CD4-positive, alpha-beta memory T cell (primary cell): ENCODE measurements at places on chromosomes 5 and 9. TPM values are rescaled to one million over a fixed set of nuclear protein-coding genes. Genes with fewer than 3 reads are reported as not detected.

The RALGDS gene
- 131 TPM for total RNA-seq

The TRIM36 gene
- total RNA-seq: not detected

The SPATA31C2 gene
- total RNA-seq: not detected

The TRIP13 gene
- 0.69 TPM for total RNA-seq

GRCh38 chr9:1460143-1460769 is 410.1 kb downstream of the DMRT2 start:
- peak; percentile 1 for DNase-seq

GRCh38 chr5:123080215-123080614 is 8.8 kb upstream of the PRDM6 start:
- no peak for DNase-seq

DNA sequence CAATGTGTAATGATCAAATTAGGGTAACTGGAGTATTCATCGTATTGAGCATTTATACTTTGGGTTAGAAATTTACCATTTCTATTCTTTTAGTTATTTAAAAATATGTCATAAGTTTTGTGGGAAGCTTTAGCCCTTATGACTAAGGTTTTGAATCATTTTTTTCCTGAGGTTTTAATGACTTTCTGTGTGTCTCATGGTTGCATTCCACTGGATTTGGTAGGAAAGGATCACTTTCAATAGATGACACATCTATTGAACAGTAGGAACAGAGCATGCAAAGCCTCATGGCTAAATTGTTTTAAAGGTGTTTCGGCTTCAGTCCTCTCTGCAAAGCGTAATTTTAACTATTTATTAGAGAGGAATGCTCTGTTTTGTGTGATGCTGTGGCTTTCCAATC is 512.4 kb upstream of the CHD1 start:
- DNase-seq: no peak

GRCh38 chr5:633501-633955 is 21.4 kb downstream of the CEP72 start:
- DNase-seq: no peak
